ENCODE measurements at places on chromosomes 1 and 21.

GRCh38 chr21:46397211-46397905 is 61.3 kb upstream of the DIP2A start:
- DNase-seq = no peak

DNA sequence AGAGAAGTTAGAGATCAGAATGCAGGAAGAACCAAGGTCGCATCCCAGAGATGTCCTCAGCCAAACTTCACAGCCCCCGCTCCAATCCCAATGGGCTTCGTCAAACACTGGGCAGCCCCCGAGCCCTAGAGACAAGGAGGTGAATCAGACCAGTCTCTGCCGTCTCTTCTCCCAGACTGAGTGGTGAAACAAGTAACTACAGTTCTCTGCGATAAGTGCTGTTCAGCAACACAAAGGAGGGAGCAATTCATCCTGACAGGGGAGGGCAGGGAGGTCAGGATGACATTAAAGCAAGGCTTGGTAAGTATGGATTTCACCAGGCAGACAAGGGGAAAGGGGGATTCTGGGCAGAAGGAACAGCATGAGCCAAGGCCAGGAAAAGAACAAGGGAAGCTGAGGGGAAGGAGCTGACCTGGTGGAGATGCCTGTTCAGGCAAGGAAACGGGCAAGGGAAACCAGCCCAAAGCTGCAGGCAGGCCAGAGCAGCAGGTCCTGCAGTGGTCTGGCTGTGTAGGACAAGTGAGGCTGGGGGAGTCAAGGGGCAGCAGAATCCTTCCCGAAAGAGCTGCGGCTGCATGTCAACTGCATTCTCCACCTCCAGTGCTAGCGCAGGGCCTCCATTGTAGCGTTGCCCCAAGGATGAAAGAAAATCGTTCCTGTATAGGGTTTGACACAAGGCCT is 13.6 kb upstream of the ERI3 start:
- DNase-seq = no peak

- no peak for DNase-seq
Observed at GRCh38 chr1:213231795-213232231, 180.8 kb downstream of the RPS6KC1 start.

DNA sequence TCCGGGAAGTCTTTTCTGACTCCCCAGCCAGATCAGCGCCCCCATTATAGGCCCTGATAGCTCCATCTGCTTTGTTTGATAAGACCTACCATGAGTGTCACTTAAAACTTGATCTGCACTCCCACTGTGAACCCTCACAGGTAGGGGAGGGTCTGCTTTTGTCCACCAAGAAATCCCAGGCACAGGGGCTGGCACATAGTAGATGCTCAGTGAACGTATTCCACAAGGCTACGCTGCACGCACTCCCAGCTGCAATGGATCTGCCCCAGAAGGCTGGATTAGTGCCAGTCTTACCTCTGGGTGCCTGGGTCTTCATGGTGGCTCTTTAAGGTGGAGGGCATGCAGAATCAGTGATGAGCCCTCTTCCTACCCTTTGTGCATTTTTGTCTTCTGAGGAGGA is 447.1 kb downstream of the PTPRU start:
- no peak for DNase-seq

DNA sequence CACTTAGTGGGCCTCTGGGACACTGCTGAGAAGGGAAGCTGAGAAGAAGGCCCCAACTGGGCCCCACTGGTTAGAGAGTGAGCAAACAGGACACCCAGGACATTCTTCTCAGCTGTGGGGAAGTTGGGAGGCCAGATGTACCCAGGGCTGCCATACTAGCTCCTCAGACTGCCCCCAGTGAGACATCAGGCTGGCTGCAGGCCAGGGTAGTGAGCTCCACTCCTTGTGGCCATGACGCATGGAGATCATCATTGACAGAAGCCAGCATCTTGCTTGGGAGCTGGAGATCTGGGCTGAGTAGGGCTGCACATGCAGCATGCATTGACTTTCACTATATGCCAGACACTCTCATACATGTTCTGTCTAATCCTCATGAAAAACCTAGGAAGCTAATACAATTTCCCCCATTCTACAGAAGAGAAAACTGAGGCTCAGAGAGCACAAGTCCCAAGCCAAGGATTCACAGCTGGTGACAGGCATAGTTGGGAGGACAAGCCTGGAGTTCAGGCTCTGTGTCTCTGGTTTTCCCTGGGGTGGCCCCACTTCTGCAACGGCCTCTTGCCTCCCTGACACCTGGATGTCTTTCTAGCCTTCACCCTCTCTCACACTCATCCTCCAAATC is 24.1 kb upstream of the MYCL start:
- no peak for DNase-seq

DNA sequence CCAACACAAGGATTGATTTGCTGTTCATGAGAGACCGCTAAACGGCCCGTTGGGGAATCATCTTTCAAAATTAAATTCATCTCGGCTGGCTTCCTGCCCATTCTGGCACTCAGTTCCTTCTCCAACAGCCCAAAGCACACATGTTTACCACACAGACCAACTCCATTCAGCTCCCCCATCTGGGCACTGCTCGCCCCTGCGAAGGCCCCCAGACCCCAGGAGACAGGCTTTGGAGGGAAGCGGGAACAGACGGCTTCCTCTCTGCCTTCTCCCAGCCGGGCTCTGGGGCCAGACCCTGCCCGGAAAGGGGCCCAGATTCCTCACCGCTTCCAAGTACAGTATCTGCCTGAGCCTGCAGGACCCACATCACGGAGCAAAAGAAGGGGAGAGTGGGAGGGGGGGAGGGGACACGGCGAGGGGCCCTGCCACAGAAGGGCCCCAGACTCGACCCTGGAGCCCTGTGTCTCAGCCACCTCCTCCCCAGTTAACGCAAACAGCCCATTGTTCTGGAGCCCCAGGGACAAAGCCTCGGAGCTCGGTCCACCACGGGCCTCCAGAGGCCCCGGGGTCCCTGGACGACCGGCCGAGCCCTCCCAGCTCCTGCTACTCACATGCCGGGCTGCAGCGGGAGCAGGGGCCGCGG is 660 bp downstream of the MEGF6 start:
- no peak for DNase-seq

DNA sequence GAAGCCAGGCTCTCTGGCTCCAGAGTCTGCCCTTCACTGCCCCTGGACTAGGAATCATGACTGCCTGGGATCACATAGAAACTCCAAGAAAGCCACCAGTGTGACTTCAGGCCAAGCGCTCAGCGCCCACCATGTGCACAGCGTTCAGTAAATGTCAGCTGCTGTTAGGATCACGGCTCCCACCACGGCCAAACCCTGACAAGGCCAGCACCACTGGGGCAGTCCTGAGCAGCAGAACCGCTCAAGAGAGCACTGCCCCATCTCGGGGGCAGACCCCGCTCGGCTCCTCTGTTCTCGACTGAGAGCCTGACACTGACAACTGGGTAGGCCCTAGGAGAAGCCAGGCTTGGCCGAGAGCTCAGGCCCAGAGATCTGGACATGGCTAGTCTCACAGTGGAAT is 10.0 kb downstream of the CAPZB start:
- no peak for DNase-seq

DNA sequence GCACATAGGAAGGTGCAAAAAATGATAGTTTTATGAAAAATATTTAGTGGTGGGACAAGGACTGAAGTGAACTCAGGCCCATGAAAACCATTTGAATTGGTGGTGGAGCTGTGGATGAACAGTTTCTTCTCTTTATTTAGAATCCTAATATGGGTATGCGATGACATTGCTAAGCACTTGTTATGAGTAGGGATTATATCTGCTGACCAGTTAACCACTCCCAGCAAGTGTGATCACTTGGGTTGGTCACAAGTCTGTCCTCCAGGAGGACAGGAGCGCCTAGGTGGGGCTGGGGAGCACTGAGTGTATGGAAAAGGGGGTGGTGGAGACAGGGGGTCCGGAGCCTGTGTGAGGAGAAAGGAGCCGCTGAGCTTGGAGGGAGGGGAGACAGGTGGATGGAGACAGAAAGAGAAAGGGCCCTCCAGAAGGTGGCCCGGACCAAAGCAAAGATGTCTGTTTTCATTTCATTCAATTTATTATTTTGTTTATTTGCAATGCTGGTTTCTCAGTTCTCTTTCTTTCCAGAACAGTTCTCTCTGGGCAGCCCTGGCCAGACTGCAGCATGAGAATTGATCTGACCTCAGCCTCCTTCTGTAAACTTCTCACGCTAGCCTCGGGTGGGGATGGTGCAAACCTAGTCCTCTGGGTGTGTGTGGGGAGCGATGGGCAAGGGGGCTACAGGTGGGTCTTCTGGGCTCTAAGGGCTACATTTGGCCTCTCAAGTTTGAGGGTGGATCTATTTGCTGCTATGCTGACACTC is 9.9 kb upstream of the ZSCAN20 start:
- no peak for DNase-seq

DNA sequence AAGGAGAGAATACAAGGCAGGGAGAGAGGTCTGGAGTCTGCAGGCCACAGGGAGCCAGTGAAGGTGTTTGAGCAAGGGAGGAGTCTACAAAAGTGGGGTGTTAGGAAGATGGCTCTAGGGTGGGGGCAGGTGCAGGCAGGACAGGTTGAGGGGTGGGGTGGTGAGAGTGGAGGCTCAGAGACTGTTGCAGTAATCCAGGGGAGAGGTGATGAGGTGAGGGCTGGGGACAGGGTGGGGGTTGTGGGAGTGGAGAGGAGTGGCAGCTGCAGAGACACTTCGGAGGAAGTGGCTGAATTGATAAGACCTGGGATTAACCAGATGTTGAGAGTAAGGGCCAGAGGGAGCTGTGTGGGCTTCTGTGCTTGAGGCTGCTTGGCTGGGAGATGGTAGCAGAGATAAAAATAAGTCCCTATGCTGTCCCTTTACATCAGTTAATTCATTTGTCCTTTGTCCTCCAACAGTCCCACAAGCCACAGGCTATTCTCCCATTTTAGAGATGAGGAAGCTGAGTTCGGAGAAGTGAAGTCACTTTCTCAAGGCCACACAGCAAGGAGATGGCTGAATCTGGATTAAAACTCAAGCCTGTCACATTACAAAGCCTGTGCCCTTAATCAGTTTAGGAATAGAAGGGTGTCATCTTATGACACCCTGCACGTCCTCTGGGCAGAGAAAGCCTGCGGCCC is 54.8 kb upstream of the SYNC start:
- no peak for DNase-seq

GRCh38 chr1:9340864-9341263 is 48.2 kb downstream of the SPSB1 start:
- no peak for DNase-seq

GRCh38 chr1:63023171-63023570 is 239.2 kb downstream of the ATG4C start:
- no peak for DNase-seq

- DNase-seq = no peak
Observed at GRCh38 chr21:42189860-42190485, 29.0 kb upstream of the ABCG1 start.

GRCh38 chr1:199551967-199552565 is 475.4 kb upstream of the NR5A2 start:
- no peak for DNase-seq

DNA sequence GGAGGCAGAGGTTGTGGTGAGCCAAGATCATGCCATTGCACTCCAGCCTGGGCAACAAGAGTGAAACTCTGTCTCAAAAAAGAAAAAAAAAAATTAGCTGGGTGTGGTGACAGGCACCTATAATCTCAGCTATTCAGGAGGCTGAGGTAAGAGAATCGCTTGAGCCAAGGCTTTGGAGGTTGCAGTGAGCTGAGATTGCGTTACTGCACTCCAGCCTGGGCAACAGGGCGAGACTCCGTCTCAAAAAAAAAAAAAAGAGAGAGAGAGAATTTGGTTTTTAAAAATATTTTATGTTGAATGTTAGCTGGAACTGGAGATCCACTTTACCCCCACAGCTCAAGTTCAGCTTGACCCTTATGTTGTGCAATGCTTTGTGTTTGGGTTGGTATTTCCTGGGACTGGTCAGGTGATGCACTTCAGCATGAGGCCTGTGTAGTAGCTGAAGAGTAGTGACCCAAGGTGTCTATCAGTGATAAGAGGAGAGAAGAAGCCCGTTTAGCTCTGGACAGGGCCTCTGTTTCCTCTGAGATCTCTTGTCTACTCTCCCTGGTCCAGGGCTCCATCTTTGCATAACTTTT is 36.8 kb upstream of the MACF1 start:
- no peak for DNase-seq

DNA sequence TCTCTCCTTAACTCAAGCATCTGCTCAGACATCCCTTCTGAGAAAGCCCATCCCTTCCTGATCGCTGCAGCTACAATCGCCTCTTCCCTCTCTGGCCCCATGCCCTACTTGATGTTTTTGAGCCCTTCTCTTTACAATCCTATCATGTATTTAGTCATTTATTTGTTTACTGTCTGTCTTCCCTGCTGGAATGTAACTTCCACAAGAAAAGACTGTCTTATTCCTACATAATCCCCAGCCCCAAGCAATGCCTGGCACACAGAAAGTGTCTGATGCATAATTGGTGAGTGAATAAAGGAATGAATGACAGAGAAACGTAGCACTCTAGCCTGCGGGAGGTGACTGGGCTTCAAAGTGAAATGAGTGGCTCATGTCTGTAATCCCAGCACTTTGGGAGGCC is 25.4 kb downstream of the ECE1 start:
- DNase-seq = no peak

DNA sequence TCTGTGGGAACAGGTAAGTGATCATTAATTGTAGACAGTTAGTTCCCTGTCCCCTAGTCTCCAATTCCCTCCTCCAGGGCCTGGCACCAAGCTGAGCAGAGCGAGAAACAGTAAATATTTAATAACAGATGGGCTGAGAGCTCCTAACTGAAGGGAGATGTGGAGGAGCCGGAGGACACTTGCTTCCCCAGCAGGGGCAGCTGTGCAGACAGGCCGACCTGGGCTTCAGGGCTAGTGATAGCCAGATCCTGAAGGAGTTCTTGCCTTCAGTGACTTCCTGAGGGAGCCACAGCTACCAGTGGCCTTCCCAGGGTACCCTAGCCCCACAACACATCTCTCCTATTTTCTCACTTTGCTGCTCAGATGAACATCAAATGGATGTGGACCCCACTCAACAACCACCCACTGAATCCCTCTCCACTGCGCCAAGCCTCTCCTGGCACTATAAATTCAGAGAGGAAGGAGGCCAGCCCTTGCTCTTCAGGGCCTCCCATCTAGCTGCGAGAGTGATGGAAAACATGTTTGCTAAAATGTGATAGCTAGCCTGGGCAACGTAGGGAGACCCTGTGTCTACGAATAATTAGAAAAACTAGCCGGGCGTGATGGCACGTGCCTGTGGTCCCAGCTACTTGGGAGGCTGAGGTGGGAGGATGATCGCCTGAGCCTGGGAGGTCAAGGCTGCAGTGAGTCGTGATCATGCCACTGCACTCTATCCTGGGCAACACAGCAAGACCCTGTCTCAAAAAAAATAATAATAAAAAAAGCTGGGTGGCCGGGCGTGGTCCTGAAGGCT is 26.9 kb upstream of the SYNC start:
- no peak for DNase-seq

- DNase-seq = no peak
Observed at GRCh38 chr1:223052931-223053330, 90.1 kb downstream of the TLR5 start.

DNA sequence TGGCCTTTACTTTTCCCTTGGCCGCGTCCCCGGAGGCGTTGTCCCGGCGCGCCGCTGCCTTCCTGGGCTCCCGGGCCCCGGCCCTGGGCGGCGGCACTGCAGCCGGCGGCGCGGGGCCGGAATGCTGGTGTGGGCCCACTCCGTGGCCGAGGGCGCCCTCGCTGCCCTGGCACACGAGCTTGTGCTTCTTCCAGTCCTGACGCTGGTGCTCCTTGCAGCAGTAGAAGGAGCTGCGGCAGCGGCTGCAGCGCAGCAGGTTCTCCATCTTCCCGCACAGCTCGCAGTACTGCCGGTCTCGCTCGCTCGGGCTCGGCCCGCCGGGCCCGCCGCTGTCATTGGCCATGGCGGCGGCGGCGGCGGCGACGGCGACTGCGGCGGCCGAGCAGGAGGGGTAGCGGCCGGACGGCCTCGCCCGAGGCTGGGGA is 529 bp downstream of the EGLN1 start:
- peak; percentile 4 for DNase-seq

- no peak for DNase-seq
Observed at GRCh38 chr1:39321979-39322378, 117.5 kb downstream of the MACF1 start.
